ENCODE measurements at places on chromosomes 16 and 17. TPM values are rescaled to one million over a fixed set of nuclear protein-coding genes. Genes with fewer than 3 reads are reported as not detected.

- no peak for DNase-seq
These were observed 14.5 kb downstream of the MAP2K3 start for GRCh38 chr17:21298983-21299519.

DNA sequence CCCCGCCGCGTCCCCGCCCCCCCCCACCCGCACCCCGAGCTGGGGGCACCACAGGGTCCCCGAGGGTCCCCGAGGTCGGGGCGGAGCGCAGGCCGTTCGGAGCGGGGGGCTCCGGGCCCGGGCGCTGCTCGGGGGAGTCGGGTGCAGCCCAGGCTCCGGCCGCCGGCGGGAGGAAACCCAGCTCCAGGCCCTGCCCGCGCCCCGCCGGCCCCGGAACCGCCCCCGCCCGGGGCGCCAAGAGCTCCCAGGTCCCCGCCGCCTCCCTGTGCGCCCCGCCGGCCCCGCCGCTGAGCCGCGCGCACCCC is 33.2 kb upstream of the RPH3AL start:
- no peak for DNase-seq

GRCh38 chr17:80096561-80097021 is 4.8 kb upstream of the GAA start:
- no peak for DNase-seq

TBC1D3I gene
- 0.14 TPM for total RNA-seq

CACNB1 gene
- 14.1 TPM for total RNA-seq
